ENCODE measurements at places on chromosomes 6 and 20.

DNA sequence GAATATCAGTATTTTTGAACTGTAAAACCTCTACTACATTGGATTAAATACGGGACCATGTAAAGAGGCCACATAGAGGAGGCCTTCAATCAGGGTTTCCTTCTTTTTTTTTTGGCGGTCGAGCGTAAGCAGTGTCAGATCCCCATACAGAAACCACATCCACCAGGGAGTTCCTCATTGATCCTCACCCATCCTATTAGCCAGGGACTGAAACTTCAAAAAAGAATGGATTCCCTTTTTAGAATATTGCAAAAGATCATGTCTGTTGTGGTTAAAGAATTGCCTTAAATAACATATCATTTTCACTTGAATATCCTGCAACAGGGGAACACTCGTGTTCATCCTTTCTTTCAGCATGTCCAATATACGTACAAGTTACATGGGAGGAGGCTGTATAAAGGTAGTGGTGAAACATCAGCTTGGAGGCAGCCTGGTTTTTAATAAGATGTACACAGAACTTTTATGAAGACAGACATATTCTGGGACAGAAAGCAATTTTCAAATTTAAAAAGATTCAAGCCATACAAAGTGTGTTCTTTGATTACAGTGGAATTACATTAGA, 96.1 kb downstream of the PPP1R14C start:
- DNase-seq: no peak

DNA sequence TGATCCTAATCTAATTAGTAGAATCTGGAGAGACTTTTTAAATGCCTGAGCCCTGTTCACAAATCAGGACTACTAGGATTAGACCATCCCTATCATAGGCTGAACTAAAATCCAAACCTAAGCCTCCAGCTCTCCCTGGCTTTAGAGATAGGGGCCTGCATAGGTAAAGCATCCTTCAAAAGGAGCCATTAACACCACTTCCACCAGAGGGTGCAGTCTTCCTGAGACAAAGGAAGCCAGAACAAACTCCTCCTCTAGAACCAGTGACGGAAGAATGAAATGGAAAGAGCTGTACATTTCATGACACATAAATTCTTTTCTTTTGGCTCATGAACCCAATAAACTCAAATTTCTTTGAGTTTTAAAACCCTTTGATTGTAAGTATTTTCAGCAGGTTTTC, 291.2 kb upstream of the ADGRB3 start:
- peak; percentile 35 for DNase-seq

DNA sequence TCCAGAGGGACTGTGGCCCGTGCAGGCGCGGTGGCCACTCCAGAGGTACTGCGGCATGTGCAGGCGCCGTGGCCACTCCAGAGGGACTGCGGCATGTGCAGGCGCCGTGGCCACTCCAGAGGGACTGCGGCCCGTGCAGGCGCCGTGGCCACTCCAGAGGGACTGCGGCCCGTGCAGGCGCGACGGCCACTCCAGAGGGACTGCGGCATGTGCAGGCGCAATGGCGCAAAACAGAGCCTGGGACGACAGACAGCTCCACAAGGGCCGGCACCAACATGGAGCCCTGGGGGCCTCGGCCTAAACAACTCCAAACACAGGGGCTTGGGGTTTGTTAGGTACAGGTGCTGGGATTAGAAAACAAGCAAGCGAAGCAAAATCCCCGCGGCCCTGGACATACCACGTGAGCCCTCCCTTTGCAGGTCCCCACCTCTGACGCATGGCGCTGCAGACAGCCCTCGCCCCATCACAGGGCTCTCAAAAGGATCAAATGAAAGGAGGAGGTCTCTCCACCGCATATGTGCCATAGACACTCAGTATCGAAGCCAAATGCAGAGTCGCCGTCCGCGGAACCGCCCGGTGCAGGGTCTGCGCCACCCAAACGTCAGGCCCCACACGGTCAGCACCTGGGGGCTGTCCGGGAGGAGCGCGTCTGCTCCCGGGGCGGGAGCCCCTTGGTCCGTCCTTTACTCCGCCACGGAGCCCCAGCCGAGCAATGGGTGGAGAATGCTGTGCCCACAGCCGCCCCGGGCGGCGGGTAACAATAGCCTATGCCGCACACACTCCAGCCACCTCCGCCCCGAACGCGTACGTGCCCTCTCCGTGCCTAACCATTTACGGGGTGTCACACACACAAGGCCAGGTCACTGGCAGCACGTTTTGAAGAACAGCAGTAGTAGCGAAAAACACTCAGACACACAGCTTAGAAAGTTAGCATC, 85.7 kb downstream of the TAF4 start:
- no peak for DNase-seq

- DNase-seq: no peak
Observed at GRCh38 chr6:26215585-26216358, 128.5 kb downstream of the HFE start.

DNA sequence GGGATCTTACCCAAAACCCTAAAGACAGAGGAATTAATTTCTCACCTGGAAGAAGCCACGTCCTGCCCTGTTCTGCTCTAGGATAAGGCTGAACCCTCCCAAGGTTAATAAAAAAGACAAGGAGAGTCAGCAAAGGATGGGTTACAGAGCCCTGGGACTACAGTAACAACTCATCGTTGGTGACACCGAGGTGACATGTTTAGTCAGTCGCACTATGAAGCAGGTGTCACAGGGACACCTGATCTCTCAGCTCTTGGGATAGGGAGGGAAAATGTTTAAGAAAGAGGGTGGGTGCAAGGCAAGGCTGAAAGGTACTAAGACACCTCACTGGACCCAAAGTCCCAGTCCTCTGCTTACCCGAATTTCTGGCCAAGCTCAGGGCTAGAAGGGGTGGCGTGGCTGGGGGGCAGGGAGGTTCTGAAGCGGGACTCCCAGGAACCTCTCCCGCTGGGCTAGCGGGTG, 562 bp downstream of the MOCS1 start:
- no peak for DNase-seq

DNA sequence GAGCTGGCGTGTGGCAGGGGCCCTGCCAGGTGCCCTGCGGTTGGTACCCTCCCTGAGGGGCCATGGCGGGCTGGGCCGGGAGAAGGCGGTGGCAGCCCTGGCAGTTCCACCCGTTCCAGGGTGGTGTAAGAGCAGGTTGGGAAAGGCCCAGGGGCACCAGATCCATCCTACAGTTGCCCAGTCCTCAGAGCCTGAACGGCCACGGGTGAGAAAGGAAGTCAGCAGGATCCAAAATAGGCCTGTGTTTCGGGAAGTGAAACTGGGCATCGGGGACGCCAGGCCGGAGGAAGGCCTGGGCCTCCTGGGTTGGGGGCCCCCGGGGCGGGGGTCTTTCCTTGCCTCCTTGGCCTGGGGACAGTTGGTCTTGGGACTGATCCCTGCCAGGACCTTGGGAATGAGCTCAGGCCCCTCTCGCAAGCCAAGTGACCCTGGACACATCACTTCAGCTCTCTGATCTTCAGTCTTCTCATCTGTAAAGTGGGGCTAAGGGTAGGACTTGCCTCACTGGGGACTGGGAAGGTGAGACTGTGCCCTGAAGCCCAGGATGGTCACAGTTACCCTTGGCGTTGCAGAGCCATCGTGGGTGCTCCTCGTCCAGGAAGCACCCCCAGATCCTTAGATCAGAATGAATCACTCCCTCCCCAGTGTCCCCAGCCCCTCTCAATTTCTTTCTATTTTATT, 18.1 kb upstream of the NOL4L start:
- no peak for DNase-seq

DNA sequence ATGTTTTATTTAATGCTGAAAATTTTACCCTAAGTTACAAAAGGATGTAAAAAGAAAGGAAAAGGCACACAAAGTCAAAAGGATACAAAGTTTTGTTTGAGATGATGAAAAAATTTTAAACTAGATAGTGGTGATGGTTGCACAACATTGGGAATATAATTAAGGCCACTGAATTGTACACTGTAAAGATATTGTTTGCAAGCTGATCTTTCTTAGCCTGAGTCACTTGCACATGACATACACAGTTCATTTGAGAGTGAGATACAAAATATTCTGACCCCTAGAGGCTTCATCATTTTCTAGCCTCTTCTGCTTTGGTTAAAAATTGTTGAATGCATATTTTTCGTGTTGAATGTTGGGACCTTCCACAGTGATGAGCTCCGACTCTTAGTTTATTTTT, 462.6 kb downstream of the HDGFL1 start:
- DNase-seq: no peak

DNA sequence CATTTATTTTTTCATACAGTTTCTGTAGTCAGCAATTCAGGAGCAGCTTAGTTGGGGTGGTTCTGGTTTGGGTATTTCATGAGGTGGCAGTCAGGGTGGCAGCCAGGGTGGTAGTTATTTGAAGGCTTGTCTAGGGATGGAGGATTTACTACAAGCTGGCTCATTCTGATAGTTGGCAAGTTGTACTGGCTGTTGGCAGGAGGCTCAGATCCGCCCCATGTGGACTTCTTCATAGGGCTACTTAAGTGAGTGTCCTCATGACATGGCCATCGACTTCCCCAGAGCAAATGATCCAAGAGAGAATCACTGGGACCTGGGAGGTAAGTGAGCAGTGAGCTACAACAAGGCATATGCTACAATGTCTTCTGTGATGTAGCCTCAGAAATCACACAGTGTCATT, 22.4 kb upstream of the CDKAL1 start:
- no peak for DNase-seq

- DNase-seq: no peak
Observed at GRCh38 chr6:148885136-148885865, 138.5 kb downstream of the UST start.

- DNase-seq: no peak
Observed at GRCh38 chr20:58146081-58146745, 82.2 kb downstream of the ANKRD60 start.

GRCh38 chr6:69246983-69247382, 549.8 kb downstream of the LMBRD1 start:
- DNase-seq: no peak

- no peak for DNase-seq
Observed at GRCh38 chr6:14729129-14729871, 516.6 kb upstream of the JARID2 start.

GRCh38 chr6:152093711-152094110, 286.2 kb downstream of the ESR1 start:
- no peak for DNase-seq

DNA sequence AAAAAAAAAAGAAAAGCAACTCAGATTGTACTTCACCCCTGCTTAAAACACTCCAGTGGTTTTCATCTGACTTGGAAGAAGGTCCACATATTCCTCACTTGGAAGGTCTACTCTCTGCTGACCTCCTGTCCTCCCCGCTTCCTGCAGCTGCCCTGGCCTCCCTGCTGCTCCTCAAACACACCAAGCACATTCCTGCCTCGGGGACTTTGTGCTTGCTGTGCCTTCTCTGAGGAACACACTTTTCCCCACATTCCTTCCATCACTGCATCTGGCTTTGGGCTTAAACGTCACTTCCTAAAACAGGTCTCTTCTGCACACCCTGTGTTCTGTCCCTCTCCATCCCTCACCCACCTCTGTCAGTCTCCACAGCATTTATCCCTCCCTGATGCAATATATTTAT, 4.9 kb upstream of the PDYN start:
- no peak for DNase-seq

GRCh38 chr6:8064638-8065518, 689 bp upstream of the BLOC1S5 start:
- no peak for DNase-seq

- no peak for DNase-seq
Observed at GRCh38 chr6:72672906-72673305, 51.0 kb downstream of the KCNQ5 start.

DNA sequence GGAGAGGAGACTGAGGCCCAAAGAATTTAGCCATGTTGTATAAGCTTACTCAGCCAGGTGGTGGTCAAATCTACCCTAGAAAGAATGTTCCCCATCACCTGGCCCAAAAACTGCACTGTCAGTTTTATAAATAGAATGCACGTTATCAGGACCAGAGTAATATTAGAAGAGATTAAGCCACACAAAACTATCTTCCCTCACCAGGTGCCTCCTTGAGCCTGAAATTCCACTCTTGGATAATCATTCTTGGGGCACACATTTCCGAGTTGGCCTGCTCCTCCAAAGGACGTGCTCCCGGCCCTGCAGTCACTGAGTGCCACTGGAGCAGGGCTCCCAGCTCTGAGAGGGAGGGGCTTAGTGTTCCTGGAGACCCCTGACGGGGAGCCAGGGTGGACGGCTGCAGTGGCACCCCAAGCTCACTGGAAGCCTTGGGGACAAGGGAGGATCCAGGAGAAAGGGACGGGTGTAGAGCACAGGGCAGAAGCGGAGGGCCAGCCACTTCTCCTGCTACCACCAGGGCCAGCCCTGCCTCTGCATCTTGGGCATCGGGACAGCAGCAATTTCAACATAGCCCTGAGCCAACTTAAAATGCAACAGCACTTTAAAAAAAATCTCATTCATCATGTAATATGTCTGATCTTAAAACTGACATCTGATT, 160.8 kb upstream of the QKI start:
- DNase-seq: no peak

DNA sequence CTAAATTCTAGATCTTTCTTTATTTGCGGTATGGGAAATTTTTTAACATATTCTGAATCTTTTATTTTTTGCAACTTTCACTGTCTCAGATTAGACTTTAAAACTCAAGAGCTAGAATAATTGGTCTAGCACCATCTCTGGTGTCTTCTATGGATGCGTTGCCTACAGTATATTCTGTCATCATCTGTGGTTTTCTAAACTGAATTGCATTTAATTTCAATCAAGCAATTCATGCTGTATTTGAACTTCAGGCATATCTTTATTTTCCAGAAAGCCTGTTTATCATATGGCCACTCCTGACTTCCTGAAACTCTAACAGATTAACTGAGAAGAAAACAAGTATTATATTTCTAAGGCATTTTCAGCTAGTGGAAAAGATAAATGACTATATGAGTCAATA, 281.6 kb downstream of the PLCB1 start:
- no peak for DNase-seq

- no peak for DNase-seq
Observed at GRCh38 chr6:168396561-168396960, 44.4 kb upstream of the SMOC2 start.

DNA sequence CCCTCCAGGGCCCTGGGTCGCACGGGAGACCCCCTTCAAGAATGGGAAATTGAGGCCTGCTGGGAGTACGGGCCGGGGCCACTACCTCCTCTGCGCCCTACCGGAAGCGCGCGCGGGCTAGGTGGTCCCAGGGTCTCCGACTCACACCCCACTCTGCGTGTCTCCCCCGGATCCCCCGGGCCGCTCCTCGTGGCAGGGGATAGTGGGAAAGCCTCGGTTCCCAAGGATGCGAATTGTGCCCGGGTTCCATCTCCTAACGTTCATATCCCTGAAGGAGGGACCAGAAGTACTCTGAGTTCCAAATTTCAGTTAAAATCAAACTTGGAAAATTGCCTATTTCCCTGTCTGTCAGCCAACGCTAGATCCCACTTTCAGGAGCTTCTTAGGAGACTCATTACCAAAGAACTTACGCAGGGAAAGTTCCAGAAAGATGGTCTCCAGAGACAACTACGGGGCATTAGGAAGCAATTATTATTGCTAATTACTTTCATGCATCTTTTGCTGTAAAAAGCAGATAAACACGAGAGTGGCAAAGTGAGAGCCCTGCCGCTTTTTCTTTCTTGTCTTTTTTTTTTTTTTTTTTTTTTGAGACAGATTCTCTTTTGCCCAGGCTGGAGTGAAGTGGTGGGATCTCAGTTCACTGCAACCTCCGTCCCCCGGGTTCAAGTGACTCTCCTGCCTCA, 858 bp downstream of the FAM83D start:
- DNase-seq: no peak

- no peak for DNase-seq
Observed at GRCh38 chr20:17712708-17713107, 12.9 kb downstream of the BANF2 start.

Data from trophoblast cell (in vitro differentiated cells and primary cell).